Vagina (tissue), 2 donors: ENCODE measurements at places on chromosomes 4 and X.

DNA sequence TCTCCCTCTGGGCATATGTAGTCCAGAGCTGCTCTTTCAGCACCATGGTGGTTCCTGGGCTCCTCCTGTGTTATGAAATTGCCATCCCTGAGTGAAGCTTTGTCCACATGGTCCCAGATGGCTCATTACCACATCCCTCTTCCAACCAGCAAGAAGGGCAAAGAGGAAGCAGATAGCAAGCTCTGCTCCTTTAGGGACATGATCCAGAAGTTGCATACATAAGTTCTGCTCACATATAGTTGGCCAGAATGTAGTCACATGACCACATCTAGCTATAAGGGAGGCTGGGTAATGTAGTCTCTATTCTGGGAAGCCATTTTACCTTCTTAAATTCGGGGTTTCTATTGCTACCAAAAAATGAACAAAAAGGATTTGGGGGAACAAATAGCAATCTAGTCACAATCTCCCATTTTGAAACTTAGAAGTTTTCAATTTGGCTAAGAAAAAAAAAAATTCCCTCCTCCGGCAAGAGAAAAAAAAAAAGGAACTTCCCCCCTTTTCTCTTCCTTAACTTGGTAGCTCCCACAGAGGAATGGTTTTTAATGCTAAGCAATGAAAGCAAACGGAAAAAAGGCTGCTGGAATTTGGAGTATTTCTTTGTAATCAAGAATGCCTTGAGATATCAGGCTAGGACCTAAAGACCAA lies 88.2 kb upstream of the USP9X start:
- H3K36me3 ChIP-seq: no peaks in the 10 kb centered on the region
- H3K27me3 ChIP-seq: no peaks in the 10 kb centered on the region
- H3K27ac ChIP-seq: no peak overlapping the region
- no peak overlapping the region for H3K4me3 ChIP-seq

GRCh38 chr4:188130355-188130754 lies 8.9 kb upstream of the TRIML1 start:
- DNase-seq: no peak
- no peaks in the 10 kb centered on the region for H3K36me3 ChIP-seq
- no peak overlapping the region for H3K4me3 ChIP-seq
- H3K27ac ChIP-seq: no peak overlapping the region
- H3K4me1 ChIP-seq: no peaks in the 10 kb centered on the region

DNA sequence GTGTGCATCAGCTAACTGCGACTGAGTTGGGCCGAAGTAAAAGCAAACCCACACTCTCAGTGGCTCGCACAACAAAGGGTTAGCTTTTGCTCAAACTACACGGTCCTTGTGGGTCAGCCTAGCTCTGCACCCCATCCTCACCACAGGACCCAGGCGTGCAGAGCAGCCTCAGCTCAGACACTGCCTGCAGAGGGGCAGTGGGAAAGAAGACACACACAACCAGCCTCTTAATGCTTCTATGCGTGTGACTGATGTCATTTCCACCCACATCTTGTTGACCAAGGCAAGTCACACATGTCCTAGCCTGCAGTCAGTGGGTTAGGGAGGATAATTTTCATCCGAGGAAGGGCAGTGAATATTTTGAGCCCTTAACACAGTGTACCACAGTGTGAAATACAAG lies 40.5 kb downstream of the HMGB2 start:
- H3K27ac ChIP-seq: no peak overlapping the region
- DNase-seq: no peak
- no peak overlapping the region for H3K4me3 ChIP-seq
- H3K27me3 ChIP-seq: no peaks in the 10 kb centered on the region
- H3K36me3 ChIP-seq: no peaks in the 10 kb centered on the region

DNA sequence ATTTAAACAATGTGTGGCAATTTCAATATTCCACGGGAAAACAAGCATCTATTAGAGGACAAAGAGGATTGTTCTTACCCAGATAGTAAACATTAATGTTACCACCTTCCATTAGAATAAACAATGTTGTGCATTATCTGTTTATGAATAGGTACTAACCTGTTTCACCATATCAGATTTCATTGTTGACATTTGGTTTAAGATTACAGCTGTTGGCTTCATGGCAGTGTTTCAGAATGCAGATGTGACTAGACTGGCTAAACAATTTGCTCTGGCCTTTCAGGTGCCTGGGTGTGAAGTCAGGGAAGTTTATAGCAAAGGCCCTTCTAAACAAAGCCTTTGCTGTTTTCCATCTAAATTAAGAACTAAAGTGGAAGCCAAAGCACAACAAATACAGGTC lies 464.7 kb upstream of the FAM47C start:
- no peaks in the 10 kb centered on the region for H3K27me3 ChIP-seq
- H3K27ac ChIP-seq: no peak overlapping the region
- no peak for DNase-seq

GRCh38 chrX:124475358-124475757 lies 129.0 kb downstream of the SH2D1A start:
- no peak overlapping the region for H3K27ac ChIP-seq
- H3K36me3 ChIP-seq: no peaks in the 10 kb centered on the region
- DNase-seq: no peak
- no peaks in the 10 kb centered on the region for H3K27me3 ChIP-seq
- H3K4me3 ChIP-seq: no peak overlapping the region

GRCh38 chr4:36374836-36375511 lies 93.6 kb downstream of the DTHD1 start:
- no peaks in the 10 kb centered on the region for H3K27me3 ChIP-seq
- DNase-seq: no peak
- no peaks in the 10 kb centered on the region for H3K36me3 ChIP-seq
- H3K4me1 ChIP-seq: no peaks in the 10 kb centered on the region

DNA sequence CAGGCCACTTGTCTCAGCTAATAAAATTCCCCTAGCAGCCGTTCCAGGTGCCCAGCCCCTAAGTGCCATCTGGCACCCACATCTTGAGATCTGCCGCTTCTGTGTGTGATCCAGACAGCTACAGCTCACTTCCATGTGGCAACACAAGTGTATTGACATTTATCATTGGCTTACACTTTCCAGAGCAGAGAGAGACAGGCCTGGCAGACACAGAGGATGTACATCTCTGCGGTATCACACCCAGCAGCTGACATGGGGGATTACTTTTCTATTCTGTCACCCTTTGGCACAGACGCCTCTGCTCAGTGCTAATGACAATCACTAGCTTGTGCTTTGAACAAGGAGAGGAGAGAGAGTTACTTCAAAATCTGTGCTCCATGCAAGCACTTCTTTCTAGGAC lies 195.9 kb downstream of the KDR start:
- H3K36me3 ChIP-seq: no peaks in the 10 kb centered on the region
- peaks cover 14% of the 10 kb centered on the region for H3K4me1 ChIP-seq
- no peak overlapping the region for H3K4me3 ChIP-seq
- no peak overlapping the region for H3K27ac ChIP-seq
- DNase-seq: no peak

DNA sequence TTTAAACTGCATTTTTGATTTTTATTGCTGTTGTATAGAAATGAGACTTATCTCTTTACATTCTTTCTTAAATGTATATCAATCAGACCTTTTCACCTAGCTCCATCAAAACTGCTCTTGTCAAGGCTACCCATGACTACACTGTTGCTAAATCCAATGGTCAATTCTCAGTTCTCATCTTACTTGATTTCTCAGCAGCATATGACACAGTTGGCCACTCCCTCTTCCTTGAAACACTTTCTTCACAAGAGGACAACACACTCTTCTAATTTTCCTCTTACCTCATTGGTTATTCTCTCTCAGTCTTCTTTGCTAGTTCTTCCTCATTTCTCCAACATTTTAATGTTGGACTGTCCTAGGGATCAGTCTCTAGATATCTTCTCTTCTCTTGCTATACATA lies 94.1 kb upstream of the CITED1 start:
- DNase-seq: no peak
- no peaks in the 10 kb centered on the region for H3K27me3 ChIP-seq
- no peaks in the 10 kb centered on the region for H3K36me3 ChIP-seq
- H3K4me1 ChIP-seq: no peaks in the 10 kb centered on the region
- H3K27ac ChIP-seq: no peak overlapping the region

DNA sequence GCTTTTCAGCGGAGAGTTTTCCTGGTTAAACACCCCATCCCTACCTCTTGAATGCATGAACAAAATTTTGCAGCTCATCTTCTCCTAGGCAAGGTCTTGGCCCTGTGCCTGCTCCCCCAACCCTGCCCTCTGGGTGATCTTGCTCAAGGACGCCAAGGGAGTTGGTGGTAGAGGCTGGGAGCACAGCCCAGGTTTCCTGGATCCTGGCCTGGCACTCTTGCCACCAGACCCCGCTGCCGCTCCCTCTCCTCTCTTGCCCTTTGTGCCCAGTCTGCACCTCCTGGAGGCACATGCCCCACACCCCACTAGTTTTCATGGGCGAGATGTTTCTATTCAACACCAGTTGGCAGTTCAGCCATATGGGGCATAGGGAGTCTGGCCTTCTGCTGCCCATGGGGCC lies 37.3 kb downstream of the TSC22D3 start:
- no peaks in the 10 kb centered on the region for H3K27me3 ChIP-seq
- peak overlapping the region; percentile 31 for H3K27ac ChIP-seq

DNA sequence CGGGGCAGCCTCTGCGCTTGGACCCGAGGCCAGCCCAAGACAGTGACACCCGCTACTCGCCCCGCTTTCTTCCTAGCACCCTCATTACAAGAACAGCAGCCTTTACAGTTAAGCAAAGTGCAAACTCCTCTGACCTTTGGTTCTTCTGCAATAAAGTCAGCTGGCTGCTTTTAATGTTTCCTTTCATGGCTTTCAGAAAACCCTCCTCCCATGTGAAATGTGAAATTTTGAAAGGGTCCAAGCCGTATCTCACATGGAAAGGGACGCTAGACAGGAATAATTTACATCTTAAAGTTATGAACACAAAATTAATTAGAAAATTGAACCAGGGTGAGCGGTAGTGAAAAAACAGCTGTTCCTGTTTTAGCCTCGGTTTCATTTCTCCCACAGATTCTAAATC lies 520.1 kb upstream of the FRG1 start:
- no peak for DNase-seq
- no peaks in the 10 kb centered on the region for H3K4me1 ChIP-seq
- no peak overlapping the region for H3K4me3 ChIP-seq
- H3K27me3 ChIP-seq: no peaks in the 10 kb centered on the region
- no peaks in the 10 kb centered on the region for H3K36me3 ChIP-seq

DNA sequence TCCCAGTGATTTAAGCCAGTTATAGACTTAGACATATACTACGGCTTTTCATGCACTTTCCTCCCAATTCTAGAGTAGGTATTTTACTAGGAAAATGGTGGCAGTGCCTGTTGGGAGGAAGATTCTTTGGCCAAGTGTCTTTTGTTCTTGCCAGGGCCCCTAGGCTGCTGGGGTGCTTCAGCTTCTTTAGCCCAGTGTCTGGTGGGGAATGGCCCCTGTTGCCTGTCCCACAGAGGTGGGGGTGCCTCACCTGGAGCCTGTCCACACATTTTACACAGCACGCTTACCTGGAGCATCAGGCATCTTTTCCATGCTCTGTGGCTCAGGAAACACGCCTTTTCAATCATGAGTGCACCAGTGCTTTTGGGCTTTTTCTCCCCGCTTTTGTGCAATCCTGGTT lies 33.2 kb upstream of the MSANTD1 start:
- no peaks in the 10 kb centered on the region for H3K27me3 ChIP-seq
- no peak overlapping the region for H3K4me3 ChIP-seq
- no peak overlapping the region for H3K27ac ChIP-seq
- H3K36me3 ChIP-seq: peaks cover 4% of the 10 kb centered on the region
- H3K4me1 ChIP-seq: no peaks in the 10 kb centered on the region
- DNase-seq: no peak

- no peaks in the 10 kb centered on the region for H3K36me3 ChIP-seq
- no peak overlapping the region for H3K27ac ChIP-seq
- H3K4me1 ChIP-seq: no peaks in the 10 kb centered on the region
Observed at GRCh38 chrX:33357606-33358005, 146.3 kb upstream of the DMD start.

- H3K27me3 ChIP-seq: no peaks in the 10 kb centered on the region
- peaks cover 14% of the 10 kb centered on the region for H3K4me1 ChIP-seq
- H3K36me3 ChIP-seq: no peaks in the 10 kb centered on the region
- H3K4me3 ChIP-seq: no peak overlapping the region
- DNase-seq: no peak
Observed at GRCh38 chr4:139875411-139875825, 209.8 kb downstream of the MGST2 start.

DNA sequence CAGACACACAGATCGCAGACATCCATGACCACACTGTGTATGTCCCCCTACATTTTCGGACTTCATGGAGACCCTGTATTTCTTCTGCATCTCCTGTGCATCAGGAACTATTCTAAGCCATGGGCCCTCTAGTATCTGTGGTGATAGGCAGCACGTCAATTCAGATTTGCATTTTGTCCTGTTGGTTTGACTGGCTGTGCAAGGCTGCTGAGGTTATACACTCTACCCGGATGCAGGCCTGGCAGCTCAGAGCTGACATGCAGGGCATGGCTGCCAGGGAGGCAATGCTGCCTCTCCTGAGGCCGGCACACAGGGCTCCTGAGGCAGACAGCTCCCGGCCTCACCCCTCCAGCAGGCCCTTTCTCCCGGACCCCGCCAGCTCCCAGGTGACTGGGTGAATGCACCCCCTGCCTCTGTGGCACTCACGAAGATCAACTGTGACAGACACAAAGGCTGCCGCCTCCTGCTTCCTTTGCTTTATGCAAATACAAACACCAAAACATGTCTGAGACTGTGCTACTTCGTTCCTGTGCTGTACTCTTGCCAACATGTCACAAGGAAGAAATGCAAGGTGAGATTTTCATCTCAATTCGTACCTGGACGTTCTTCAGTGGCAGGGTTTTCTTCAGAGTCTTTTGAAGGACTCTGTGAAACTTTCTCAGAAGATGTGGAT lies 51.0 kb downstream of the NSG1 start:
- no peaks in the 10 kb centered on the region for H3K27me3 ChIP-seq
- no peak for DNase-seq
- H3K27ac ChIP-seq: no peak overlapping the region
- H3K36me3 ChIP-seq: no peaks in the 10 kb centered on the region
- H3K4me3 ChIP-seq: no peak overlapping the region
- no peaks in the 10 kb centered on the region for H3K4me1 ChIP-seq

DNA sequence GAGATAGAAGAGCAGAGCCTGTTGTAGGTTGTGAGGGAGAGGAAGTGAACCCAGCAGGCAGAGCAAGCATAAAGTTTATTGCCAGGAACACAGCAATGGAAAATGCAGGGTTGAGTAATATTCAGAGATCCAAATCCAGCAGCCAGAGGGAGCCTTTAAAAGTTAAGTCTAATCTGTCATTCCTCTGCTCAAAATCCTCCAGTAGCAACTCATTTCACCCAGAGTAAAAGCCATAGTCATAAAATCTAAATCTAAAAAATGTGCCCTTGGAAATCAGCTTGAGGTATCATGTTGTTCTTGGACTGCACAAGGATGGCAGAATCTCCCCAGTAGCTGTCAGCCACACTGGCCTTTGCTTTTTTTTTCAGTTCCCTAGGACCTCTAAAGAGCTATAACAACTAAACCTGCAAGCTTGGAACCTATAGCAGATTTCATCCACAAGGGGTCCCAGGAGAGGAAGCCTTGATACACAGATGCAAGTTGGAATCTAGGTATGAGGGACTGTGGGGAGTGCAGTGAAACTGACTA lies 62.9 kb upstream of the FRAS1 start:
- no peaks in the 10 kb centered on the region for H3K27me3 ChIP-seq
- no peaks in the 10 kb centered on the region for H3K4me1 ChIP-seq
- H3K27ac ChIP-seq: no peak overlapping the region
